ENCODE measurements at places on chromosomes 7 and 10. TPM values are rescaled to one million over a fixed set of nuclear protein-coding genes. Genes with fewer than 3 reads are reported as not detected.
A peak's percentile ranks its signal among the peaks of the same experiment; 100 is the strongest.

DNA sequence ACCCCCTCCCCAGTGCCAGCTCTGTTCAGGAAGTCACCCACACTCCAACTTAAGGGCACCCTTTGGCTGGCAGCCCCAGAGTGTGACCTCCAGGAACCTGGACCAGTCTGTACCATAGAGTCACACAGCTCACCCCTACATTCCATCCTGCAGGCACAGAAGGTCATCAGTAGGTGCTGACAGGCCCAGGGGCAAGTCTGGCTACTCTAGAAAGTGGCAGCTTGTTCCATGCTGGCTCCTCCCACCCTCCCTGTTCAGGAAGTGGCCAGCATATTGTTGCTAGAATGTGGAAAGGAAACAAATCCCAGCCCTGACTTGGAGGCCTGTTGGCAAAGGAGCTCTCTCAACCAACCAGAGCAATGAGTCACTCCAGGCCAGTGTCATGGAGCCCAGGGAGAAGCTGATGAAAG lies 3.2 kb upstream of the NCOA4 start:
- no peak for DNase-seq

DNA sequence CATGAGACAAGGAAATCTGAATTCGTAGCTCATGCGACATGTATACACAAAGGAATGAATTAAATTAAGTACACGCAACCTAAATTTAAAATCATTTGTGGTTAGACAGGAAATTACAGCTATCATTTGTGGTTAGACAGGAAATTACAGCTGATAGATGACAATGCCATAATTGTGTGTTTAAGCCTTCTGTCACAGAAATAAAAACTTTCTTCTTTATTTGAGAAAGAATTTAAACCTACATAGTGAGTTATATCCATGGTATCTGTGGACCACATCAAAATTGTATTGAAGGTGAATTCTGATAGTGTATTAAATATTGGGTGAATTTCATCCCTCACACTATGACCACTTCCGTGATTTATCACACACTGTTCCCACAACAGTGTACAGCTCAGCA lies 362.9 kb downstream of the MAGI2 start:
- DNase-seq, result no peak

Gene PARP12
- 55.7 TPM for total RNA-seq

- no peak for DNase-seq
Measured at GRCh38 chr10:37479469-37479868, 354.1 kb downstream of the ANKRD30A start.

- no peak for DNase-seq
Measured at GRCh38 chr7:73941836-73942551, 81.0 kb downstream of the TMEM270 start.

GRCh38 chr7:36781011-36781738 lies 56.9 kb upstream of the AOAH start:
- no peak for DNase-seq

GRCh38 chr7:7114575-7115291 lies 67.6 kb upstream of the C1GALT1 start:
- no peak for DNase-seq

GRCh38 chr7:69739931-69740431 lies 141.7 kb downstream of the AUTS2 start:
- DNase-seq, result peak; percentile 9

Gene FBXO24
- total RNA-seq, result 0.66 TPM

GRCh38 chr10:49174926-49175500 lies 13.2 kb downstream of the TMEM273 start:
- no peak for DNase-seq

Gene WAPL
- total RNA-seq, result 32.9 TPM

DNA sequence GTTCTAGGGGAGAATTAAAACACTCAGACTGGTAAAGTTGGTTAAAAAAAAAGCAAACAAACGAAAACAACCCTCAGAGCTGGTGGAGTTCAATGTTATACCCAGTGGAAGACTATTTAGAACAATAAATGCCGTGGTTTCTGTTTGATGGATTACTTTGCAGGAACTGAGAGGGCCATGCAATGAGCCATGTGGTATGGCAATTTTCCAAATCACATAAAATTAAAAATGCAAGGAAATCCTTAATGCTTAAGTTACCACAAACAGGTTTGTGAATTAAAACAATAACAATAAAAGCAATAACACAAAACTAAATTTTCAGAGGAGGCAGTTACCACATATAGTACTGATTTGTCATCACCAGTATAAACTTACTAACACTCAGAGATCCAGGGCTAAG lies 96.9 kb downstream of the RTKN2 start:
- DNase-seq, result no peak

DNA sequence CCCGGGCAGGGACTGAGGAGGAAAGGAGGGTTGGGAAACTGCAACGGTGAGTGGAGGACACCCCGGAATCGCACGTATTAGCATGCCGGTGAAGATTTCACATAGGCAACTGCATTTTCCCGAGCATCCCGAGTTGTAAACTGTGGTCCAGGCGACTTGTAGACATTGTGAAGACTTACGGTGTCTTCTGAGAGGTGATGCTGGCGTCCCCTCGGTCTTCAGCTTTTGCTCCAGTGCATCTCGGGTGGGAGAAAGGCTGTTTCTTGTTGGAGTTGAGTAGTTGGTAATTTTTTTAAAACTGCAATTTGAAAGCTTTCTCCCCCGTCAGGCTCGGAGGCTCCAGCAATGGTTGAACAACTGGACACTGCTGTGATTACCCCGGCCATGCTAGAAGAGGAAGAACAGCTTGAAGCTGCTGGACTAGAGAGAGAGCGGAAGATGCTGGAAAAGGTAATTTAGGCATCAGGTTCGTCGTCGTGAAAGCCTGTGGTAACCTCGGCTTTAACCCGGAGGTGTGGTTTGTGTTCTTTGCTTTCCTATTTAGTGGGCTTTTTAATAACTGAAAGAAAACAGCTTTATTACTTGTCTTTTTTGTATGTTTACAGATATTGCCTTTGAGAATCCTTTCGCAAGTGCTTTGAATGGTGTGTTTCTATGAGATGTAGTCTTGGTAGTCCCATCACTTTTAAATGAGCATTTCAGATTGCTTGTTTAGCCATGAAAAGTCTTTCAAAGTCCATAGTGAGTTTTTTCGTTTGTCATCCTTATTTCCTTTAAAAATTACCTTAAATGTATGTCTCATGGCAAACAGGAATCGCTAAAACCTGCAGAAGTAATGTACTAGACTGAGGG lies 687 bp downstream of the HELLS start:
- DNase-seq, result no peak

Gene TUBAL3
- 64.0 TPM for total RNA-seq

Gene SPDYE8
- not detected for total RNA-seq

Gene FAM185A
- 12.2 TPM for total RNA-seq

- DNase-seq, result no peak
Measured at GRCh38 chr10:35017608-35018007, 72.5 kb downstream of the CUL2 start.

Gene EEPD1
- 9.9 TPM for total RNA-seq

DNA sequence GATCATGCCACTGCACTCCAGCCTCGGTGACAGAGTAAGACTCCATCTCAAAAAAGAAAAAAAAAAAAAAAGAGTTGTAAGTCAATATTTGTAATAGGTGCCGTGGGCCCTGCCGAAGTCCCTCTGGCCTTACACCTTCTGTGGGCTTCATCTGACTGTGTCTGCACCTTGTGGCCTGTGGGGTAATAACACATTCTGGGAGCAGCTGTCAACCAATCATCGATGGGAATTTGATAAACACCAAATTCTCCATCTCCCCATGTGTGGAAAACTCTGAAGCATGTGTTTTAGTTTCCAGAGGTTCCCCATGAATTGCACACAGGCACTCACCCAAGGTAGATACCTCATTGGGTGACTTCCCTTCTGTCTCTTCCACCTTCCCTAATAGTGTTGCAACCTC lies 10.8 kb downstream of the ZNF394 start:
- DNase-seq, result peak; percentile 15

- DNase-seq, result no peak
Measured at GRCh38 chr7:1225441-1226185, 7.1 kb upstream of the UNCX start.

Gene HOXA6
- 39.5 TPM for total RNA-seq

- no peak for DNase-seq
Measured at GRCh38 chr7:122935620-122936019, 49.4 kb upstream of the CADPS2 start.

Gene APBB1IP
- 2.9 TPM for total RNA-seq

DNA sequence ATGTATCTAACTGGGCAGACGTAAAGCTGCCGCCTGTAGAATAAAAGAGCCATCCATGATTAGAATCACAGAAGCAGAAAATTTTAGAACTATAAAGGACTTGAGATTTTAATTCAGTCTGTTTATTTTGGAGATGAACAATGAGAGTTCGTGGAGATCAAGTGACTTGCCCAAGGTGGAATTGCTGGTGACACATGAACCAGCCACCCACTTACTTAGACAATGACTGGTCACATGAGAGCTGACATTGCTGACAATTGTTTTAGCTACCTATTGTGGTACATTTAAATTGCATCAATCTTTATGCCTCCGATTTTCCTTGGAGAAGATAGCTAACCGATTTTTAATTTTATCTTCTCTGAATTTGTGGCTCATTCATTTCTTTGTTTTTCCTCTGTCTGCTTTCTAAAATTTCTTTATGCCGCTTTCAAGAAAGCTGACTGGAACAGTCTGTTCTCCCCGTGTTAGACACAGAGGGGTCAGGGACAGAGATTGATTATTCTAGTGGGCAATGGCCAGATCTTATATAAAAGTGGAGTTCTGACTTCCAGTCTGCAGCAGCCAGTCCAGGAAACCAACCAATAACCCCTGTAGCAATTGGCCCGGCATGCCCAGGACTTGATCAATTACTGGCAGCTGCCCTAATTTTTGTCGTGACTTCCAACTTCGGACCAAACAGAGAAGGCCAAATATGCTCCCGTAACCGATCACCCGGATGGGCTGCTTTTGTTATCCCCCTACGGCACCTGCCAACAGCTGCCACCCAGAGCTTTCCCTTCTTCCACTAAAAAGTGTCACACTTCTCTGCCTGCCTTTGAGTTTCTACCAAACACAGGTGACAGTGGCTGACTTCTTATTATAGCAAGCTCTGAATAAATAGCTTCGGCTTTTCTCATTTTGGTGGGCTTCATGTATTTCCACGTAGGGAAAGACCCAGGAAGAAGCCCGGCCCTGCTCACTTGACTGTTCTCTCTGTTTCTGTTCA lies 241.6 kb downstream of the CAMK1D start:
- no peak for DNase-seq

DNA sequence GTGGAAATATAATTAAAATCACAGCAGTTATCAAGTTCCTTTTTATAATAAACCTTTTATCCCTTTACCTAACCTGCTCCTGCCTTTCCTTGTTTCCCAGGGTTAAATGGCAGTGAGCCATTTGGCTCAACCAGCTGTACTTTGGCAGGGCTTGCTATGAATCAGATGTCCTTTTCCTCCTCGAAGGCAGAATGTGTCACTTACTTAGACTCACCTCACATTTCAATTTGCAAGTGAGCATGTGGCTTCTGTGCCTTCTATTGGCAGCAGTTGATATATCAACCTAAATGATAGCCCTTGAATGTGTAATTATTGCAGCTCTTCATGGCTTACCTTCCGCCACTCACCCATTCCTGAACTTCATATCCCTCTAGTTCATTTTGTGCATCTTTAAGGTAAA lies 301.7 kb downstream of the CSTF2T start:
- DNase-seq, result no peak

Gene CHCHD3
- 76.4 TPM for total RNA-seq
